Brain microvascular endothelial cell (primary cell): ENCODE measurements at places on chromosomes 2 and 18.
A peak's percentile ranks its signal among the peaks of the same experiment; 100 is the strongest.

GRCh38 chr18:50632895-50633515 is 73.1 kb downstream of the MAPK4 start:
- no peak for DNase-seq

- peak; percentile 12 for DNase-seq
Measured at GRCh38 chr2:233867993-233868532, at the start of gene MSL3B. TSS of gene MSL3B (minus strand) at chr2:233868386.

- peak; percentile 52 for DNase-seq
Measured at GRCh38 chr2:204505488-204505887, 39.8 kb upstream of the PARD3B start.

DNA sequence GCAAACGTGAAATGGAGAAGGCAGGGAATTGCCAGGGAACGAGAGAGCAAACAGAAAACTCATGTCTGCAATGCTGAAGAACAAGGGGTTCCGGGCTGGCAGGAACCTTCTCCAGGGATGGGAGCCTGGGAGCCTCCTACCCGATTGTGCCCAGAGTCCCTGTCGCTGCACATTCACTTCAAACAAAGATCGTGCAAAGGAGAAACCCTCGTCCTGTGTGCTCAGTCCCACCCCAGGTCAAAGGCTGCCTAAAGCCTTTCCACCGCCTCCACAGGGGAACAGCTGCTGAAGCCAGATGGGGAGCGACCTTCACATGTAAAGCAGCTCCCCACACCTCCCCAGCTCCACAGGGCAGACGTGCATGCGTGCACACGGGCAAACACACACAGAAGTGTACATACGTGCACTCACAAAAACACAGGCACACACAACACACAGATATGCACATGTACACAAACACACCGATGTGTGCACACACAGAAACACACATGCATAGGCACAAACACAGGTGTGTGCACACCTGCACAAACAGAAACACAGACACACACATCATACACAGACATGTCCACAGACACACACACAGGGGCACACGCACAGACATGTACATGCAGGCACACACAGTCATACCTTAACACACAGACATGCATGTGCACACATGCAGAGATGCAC is 460.1 kb upstream of the SALL3 start:
- DNase-seq, result no peak

DNA sequence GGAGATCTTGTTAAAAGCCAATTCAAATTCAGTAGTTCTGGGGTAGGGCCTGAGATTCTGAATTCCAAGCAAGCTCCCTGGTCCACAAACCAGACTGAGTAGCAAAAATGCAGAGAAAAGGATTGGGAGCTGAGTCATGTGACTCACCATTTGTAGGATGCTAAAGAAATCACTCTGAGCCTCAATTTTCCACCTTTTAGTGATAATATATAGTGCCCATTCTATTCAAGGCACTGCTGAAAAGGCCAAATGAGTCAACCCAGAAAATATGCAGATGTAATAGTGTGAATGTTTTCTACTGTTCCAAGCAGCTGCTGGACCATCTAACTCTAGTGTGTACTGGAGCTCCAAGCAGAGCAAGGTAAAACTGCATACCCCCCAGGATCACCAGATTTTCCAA is 47.2 kb downstream of the SLC14A2 start:
- DNase-seq, result peak; percentile 25
